ENCODE measurements at places on chromosomes 1 and 21.

- DNase-seq, result no peak
Observed at GRCh38 chr1:1874901-1875300, 16.0 kb downstream of the GNB1 start.

DNA sequence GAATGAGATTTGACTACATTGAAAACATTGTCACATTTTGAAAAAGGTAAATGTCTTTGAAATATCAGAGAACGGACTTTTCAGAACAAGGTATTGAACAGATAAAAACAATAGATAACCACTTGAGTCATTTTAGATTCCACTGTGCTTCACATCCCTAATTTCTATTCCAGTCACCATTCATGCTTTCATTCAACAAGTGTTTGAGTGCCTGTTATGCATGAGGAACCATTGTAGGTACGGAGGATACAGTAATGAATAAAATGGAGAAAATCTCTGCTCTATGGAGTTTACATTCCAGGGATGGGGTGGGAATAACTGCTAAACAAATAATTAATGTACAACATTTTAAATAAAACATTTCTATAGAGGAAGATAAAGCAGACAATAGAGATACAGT is 26.3 kb downstream of the ZMYM4 start:
- DNase-seq, result no peak

GRCh38 chr1:221302357-221302756 is 423.1 kb downstream of the HLX start:
- no peak for DNase-seq

GRCh38 chr1:229539863-229540506 is 18.5 kb downstream of the ABCB10 start:
- no peak for DNase-seq

- DNase-seq, result peak; percentile 100
Observed at GRCh38 chr1:85607126-85607920, 26.8 kb downstream of the CCN1 start.

DNA sequence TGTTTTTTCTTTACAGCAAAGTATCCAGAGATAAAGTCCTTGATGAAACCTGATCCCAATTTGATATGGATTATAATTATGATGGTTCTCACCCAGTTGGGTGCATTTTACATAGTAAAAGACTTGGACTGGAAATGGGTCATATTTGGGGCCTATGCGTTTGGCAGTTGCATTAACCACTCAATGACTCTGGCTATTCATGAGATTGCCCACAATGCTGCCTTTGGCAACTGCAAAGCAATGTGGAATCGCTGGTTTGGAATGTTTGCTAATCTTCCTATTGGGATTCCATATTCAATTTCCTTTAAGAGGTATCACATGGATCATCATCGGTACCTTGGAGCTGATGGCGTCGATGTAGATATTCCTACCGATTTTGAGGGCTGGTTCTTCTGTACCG is 6.5 kb downstream of the DEGS1 start:
- DNase-seq, result peak; percentile 53

DNA sequence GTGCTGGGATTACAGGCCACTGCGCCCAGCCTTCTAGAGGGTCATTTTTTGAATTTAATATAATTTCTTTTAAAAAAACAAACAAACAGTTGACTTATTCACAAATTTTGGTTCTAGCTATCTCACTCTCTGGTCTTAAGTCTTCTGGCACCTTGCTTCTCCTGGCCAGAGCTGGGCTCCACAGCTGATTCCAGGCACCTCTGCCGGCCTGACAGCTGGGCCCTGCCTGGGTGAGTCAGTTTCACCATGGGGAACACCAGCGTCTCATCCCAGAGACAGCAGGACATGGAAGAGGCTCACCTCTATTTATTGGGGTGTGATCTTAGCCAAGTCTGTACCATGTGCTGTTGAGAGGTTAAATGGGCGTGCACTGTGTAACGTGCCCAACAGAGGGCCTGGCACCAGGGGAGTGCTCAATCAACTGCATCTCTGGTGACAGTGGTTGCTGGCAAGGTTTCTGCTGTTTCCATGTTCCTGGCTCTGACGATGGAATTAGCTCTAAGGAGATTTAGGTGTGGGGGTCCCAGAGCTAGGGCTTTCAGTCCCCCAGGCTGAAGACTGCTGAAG is 956 bp downstream of the CPLANE2 start:
- no peak for DNase-seq

- DNase-seq, result no peak
Observed at GRCh38 chr1:245177071-245177900, 22.5 kb downstream of the KIF26B start.

- DNase-seq, result no peak
Observed at GRCh38 chr1:109331113-109331512, 24.3 kb upstream of the MYBPHL start.

GRCh38 chr1:32861904-32862695 is 8.6 kb downstream of the FNDC5 start:
- DNase-seq, result no peak

GRCh38 chr21:35358008-35358407 is 308.9 kb upstream of the RUNX1 start:
- no peak for DNase-seq

GRCh38 chr1:110581682-110582145 is 24.4 kb downstream of the KCNA2 start:
- DNase-seq, result no peak

DNA sequence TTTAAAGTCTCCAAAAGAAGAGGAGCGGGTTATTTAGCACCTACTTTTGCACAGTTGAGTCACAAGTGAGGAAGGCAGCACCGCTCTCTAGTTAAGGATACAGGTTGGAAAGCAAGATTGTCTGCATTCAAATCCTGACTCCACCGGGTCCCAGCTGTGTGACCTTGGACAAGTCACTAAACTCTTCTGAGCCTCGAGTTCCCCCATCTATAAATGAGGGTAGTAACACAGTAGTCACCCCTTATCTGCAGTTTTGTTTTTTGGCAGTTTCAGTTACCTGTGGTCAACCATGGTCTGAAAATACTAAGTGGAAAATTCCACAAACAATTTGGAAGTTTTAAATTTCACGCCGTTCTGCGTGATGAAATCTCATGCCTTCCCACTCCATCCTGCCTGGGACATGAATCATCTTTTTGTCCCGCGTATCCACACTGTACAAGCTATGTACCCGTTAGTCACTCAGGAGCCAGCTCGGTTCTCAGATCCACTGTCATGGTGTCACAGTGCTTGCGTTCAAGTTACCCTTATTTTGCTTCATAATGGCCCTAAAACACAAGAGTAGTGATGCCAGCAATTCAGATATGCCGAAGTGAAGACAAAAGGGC is 49.4 kb downstream of the CAPZB start:
- DNase-seq, result no peak

DNA sequence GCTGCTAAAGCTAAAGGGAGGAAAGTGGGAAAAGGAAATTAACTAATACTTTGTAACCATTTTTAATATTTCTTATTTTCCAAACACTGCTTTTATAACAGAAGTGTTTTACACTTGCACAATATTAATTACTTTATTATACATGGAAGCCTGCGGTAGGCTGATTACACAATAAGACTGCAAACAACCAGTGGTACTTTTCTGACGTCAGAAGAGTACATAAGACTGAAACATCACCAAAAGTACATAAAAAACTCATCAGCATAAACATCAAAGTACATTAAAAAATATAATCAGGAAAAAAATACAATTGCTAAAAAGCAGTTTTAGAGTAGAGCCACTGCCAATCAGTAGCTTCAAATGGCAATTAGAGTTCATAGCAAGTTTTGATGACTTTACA is 4.6 kb downstream of the ZNF281 start:
- no peak for DNase-seq

DNA sequence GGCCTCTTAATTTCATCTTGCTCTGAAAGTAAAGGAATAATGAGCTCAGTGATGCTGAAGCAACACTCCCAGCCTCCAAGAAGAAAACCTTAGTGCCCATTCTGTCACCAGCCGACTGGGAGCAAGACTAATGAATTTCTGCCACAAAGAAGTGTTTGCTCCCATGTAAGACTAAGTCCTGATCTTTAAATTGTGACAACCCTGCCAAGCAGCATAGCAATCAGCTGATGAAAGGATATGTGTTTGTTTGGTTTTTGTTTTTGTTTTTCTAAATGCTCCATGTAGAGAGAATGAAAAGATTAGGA is 113.7 kb upstream of the PALMD start:
- DNase-seq, result no peak

DNA sequence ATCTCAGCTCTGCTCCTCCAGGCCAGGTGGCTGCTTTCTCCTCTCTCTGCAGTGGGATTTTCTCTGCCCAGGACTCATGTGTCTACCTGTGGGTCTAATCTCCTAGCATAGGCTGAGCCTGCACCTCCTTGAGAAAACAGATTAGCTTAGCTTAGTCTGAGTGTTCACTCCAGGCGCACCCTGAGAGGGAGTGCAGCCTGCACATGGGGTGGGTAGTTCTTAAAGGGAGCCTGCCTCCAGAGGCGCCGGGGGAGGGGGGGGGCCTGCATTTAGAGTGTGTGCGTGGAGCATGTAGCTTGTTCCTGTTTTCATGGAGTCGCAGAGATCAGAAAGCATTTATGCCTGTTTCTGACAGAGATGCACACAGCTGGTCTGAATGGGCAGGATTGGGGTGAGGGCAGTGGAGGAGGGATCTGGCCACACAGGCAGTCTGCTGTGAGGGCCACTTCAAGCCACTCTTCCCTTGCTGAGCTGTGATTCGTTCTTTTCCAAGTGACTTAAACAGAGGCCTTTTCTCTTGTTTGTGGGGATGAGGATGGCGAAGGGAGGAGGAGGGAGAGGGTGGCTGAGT is 45.2 kb downstream of the GALNT2 start:
- no peak for DNase-seq

GRCh38 chr1:175124861-175125260 is 57.2 kb downstream of the TNN start:
- no peak for DNase-seq

DNA sequence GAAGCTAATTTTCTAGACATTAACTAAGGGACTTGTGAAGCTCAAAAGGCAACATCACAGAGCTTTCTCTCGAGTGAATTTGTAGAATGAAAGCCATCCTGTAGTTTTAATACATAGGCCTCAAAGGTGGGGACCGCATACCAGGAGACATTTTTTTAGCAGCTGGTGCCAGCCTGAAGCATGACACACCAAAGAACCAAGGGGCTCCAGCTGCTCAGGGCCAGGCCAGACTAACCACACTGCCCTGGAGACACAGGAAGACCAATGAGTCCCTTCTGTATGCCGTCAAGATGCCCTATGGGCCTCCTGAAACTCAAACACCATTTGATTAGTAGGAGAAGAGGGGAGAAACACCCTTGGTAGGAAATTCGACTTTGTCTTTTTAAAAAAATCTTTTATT is 113.9 kb upstream of the CACNA1E start:
- DNase-seq, result no peak

GRCh38 chr21:16592381-16592780 is 862.6 kb downstream of the USP25 start:
- no peak for DNase-seq

DNA sequence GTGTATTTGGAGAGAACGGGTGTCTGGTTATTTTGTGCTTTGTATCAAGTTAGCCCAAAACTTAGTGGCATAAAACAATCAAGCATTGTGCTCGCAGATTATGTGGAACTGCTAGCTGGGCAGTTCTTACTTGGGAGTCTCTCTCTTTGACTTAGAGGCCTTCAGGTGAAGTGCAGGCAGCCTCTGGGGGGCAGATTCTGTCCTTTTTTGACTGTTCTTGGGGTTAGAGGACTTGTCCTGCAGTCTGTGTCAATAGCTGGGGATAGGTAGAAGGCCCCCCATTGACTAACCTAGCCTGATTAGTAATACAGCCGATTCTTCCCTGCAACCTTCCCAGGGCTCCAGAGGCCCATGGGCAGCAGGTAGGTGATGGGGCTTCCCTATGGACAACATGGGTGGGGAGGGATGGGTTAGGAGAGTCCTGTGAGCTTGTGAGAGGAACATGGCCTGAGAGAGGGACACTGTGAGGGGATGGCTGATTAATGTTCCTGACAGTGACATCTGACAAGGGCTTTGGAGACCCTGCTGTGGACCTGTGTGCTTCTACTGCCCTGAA is 37.2 kb upstream of the ACOT11 start:
- DNase-seq, result no peak

- DNase-seq, result peak; percentile 64
Observed at GRCh38 chr1:39102537-39103327, 76.6 kb downstream of the NDUFS5 start.

GRCh38 chr21:35139382-35139715 is 90.2 kb upstream of the RUNX1 start:
- no peak for DNase-seq

- no peak for DNase-seq
Observed at GRCh38 chr1:227219715-227220292, 98.5 kb downstream of the CDC42BPA start.

DNA sequence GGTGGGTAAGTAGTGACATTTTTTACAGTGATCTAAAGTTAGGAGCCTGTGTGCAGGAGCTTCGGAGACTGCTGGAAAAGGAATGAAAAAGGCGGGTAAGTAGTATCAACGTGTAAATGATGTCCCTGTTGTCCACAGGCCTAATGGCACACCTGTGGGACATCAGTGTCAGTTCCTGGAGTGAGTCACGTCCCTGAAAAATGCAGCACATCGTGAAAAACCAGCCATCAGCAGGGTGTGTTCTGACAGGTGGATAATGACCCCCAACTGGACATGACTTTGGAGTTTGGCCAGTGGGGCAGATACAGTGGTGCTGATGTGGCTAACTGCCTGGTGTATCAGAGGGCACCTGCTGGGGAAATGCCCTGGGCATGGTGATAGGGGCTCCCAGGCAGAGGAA is 12.0 kb upstream of the PRDM15 start:
- DNase-seq, result no peak
